Memory B cell (primary cell): ENCODE measurements at places on chromosomes 6 and 20.

- no peak for DNase-seq
Measured at GRCh38 chr20:14896569-14896968, 559.2 kb upstream of the FLRT3 start.

DNA sequence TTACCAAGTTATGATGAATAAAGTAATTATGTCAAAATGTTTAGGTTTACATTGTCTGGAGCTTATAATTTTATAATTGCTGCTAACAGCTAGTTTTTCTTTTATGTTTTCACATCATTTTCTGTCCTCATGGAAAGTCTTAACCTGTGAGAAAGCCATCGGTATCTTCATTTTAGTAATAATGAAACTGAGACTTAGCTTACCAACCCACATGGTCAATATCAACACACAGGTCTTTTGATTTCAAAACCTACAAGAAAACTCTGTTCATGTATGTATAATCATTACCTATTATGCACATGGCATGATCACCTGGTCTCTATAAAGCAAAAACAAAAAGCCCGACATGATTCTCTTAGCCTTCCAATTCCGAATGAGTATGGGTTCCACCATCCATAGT is 61.9 kb downstream of the KCNQ5 start:
- DNase-seq: no peak

- DNase-seq: no peak
Measured at GRCh38 chr6:137357263-137357947, 136.8 kb downstream of the OLIG3 start.

GRCh38 chr20:24546232-24546892 is 76.9 kb downstream of the SYNDIG1 start:
- DNase-seq: no peak

- DNase-seq: no peak
Measured at GRCh38 chr6:136244061-136244616, 6.0 kb downstream of the MTFR2 start.

DNA sequence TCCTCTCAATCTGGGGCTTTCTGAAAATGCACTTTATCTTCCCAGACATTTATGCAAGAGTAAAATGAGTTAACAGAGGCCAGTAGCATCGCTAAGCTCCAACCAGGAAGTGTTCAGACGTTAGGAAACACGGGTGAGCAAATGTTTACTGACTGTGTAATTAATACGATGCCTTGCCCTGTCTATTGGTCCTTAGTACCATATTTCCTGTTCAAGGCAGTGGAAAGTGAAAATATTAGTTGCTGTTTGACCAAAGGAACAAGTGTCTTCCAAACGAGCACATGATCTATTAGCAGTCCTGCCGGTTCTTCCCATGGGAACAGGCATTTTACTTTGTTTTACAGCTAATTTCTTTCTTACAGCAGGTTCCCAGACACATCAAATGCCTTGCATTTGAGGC is 311.1 kb upstream of the JAG1 start:
- no peak for DNase-seq

DNA sequence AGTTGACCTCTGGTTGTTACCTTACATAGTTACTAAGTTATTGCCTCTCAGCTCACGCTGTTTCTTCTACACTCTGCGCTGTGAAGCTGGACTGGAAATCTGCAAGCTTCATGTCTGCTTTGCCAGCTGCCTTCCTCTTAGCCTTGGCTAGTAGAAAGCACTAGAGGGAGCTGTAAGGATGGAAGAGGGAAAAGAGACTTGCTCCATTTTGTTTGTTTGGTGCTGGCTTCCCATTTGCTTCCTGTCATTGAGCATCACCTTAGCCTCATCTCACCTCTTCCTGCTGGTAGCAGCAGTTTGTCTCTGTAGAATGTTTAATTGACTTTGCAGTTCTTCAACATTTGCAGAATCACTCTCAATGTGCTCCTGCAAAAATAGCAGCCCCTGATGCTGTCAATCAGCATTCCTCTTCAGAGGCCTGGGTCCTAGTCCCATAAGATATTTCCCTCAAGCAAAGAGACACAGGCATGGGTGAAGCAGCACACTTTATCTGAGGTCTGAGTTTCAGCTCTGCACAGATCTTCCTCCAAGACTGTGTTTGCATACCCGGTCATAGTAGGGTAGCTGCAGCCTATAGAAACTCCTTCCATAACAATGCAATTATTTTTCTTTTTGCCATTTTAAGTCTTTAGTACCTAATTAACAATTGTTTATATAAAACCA is 302.2 kb upstream of the EPHA7 start:
- no peak for DNase-seq

GRCh38 chr6:41970436-41970846 is 28.8 kb upstream of the CCND3 start:
- DNase-seq: no peak

DNA sequence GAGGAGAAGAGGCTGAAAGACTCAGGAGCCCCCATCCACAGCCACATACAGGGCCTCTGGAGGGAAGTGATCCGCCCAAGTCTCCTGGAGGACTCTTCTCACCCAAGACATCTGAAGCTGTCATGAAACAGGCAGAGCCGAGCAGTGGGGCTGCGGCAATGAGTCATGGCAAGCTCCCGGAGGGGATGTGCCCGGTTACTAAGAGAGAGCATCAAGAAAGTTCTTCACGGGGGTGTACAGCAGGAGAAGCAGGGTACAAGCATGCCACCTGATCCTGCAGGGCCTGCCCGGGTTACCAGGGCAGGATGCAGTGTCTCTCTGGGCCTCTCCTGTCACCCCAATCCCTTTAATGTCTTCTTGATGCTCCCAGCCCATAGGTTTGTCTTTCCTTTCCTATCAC is 21.1 kb downstream of the TRIM26 start:
- no peak for DNase-seq

DNA sequence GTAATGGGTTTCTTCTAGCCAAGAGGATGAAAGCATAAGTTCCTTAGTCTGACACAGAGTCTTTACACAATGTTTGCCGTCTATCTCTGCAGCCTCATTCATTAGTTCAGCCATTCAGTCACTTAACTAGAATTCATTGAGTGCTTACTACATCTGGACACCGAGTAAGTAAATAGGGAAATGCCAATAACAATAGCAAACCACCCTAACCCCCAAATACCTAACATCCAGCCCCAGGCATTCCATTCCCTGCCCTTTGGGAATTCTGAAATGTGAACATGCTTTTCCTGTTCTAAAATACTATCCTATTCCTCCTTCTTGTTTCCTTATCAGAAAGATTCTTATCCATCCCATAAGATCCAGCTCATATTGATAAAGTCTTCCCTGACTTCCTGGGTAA is 277.6 kb upstream of the RNF217 start:
- no peak for DNase-seq

DNA sequence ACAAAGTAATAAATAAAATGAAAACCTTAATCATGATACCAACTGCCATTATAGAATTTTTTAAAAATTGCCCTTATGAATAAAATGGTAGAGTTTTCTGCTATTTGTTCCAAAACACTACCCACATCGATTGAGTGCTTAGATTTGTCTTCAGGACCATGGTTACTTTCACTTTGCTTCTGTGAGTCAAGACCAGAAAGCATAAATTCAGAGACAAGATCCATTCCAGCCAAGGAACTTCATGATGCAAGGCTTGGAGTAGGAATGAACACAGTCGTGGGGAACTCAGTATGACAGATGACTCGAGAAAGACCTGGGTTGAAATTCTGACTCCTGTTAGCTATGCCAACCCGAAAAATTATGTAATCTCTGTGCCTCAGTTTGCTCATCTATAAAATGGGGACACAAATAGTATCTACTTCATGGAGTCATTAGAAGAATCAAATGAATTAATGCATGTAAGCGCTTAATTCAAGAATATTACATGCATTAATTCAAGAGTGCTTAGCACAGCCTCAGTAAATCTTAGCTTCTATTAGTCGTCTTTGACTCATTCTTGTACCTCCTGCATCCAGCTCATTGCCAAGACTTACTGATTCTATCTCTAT is 72.5 kb upstream of the MYLIP start:
- no peak for DNase-seq

DNA sequence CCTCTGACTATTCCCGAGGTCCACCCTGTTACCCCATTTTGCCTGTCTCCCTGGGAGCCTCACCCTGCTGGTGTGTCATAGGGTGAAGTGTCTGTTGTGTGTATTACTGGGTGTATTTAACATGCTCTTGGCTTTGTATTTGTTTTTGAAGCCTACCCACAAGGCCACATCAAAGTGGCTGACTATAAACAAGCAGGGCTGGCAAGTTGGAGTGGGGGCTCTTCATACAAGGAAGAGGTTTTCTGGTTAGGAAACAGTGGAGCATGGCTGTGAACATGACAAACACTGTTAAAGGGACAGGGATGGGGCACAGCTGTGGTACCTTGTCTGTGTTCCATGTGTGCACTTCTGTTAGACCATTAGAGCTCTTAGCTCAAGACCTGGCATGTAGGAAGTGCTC is 26.3 kb downstream of the HECA start:
- no peak for DNase-seq

GRCh38 chr20:62376112-62377063 is 9.3 kb upstream of the LAMA5 start:
- no peak for DNase-seq

DNA sequence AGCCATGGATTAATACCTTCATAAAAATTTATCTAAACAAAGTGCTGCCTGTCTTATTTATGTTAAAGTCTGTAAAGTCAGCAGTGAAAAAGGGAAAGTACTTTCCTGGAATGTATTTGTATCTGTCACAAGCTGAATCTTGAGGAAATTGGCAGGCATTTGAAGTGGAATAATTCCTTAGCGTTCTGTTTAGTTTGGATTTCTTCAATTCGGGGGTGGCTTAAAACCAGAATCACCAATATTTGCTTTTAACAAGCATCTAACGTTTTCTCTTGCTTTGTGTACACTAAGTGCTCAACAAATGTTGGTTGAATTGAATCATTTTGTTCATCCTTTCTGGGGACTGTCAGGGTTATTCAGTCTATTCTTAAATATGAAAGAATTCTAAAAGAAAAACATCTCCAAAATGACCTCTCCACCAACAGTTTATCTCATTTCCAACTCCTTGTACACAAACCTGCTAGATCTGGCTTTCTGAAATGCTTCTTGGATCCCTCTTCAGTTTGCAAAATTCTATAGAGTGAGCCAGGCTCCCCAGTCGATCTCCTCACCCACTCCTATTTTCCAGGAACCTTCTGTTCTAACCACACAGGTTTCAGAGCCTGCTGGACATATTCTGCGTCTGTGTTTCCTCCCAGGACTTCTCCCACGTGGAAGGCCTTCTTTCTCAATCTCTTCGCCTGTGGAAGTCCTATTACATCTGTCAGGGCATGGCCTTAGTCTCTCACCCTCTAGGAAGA is 2.0 kb upstream of the NPEPL1 start:
- DNase-seq: no peak

DNA sequence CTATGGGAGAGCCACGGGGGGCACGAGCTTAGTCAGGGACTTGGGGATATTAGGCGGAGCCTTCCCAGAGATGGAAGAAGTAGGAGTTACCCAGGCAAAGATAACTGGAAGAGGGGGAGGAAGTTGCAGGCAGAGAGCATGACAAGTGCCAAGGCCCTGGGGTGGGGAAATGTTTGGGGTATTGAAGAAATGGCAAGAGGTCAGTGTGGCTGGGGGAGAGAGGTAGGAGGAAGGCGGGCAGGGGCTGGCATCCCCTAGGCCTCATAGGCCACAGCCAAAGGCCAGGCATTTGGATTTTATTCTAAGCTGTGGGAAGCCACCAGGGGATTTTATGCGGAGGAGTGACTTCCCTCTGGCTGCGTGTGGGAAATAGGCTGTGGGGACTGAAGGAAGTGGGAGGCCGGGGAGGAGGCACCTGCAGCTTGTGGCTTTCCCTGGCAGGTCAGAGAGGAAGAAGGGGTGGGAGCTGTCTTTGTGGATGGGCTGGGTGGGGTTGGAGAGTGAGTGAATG is 22.7 kb downstream of the SNAI1 start:
- DNase-seq: no peak

- DNase-seq: peak; percentile 74
Measured at GRCh38 chr6:44257025-44257752, at the start of gene SLC35B2. TSS of gene SLC35B2 (minus strand) at chr6:44257528. CDS start at chr6:44257410, 118 bp downstream.

DNA sequence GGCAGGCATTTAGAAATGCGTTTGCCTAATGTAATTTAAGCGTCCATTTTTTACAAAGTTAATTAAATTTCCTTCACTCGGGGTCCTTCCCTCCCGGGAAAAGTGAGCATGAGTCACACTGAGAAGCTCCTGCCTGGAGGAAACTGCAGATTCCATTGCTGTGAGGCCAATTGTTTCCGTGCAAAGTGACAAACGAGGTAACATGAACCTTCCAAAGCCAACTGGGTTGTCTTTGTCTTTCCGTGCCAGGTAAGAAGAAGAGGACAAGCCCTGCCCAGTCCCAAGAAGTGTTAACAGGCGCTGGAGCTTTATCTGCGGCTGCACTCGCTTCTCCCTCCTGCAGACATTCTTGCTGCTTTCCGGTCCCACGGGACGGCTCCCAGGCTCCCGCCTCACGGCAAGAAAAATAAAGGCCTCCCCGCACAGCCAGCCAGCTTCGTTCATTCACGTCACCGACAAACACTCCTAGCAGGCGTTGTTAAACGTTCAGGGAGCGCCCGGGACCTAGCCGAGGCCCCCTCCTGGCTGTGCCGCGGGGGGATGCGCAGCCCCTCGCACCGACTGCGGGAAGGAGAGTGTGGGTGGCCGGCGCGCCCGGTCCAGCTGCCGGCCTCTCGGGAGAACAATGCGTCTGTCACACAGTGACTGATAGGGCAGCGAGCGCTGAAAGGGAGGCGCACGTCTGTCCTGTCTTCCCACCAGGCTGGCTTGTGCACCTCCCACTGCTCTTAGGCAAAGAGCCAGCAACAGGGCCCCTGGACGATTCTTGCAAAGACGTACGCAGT is 61.5 kb upstream of the HDDC2 start:
- no peak for DNase-seq

DNA sequence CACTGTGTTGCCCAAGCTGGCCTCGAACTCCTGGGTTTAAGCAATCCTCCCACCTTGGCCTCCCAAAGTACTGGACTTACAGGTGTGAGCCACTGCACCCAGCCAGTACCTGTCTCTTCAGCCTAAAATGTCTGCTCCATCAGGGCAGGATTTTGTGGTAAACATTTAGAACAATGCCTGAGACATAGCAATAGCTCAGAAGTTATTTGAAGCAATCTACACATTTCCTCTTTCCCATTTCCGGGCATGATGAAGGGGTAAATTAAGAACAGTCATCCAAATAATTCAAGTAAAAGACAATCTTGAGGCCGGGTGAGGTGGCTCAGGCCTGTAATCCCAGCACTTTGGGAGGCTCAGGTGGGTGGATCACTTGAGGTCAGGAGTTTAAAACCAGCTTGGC is 69.0 kb upstream of the ZNF217 start:
- no peak for DNase-seq

- DNase-seq: peak; percentile 42
Measured at GRCh38 chr6:125746731-125747588, 2.5 kb upstream of the HEY2 start.

DNA sequence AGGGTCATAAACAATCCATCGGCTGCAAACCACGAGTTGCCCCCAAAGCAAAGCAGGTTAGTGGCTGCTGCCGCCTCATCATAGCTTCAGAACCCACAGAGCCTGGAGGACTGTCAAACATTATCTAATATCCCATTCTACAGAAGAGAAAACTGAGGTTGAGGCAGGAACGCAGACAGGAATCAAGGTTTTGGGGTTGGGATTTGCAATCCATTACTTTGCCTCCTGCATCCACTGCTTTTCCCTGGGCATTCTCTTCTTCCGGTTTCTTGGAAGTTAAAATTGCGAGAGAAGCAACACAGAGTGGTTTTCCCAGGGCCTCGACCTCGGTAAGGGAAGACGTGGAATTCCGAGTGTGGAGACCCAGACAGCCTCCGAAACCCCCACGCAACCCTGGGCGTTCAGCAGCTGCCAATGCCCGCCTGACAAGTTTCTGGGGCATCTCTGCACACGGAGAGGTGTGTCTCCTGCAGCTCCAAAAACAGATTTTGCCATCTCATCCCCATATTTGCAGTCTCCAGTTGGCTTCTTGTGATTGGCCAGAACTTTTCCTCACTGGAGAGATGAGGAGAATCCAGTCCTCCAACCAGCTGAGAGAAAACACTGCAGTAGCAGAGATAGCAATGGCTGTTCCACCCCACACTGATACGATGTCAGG is 45.5 kb upstream of the SNAP25 start:
- no peak for DNase-seq
